ENCODE measurements at places on chromosomes 5 and 9.

DNA sequence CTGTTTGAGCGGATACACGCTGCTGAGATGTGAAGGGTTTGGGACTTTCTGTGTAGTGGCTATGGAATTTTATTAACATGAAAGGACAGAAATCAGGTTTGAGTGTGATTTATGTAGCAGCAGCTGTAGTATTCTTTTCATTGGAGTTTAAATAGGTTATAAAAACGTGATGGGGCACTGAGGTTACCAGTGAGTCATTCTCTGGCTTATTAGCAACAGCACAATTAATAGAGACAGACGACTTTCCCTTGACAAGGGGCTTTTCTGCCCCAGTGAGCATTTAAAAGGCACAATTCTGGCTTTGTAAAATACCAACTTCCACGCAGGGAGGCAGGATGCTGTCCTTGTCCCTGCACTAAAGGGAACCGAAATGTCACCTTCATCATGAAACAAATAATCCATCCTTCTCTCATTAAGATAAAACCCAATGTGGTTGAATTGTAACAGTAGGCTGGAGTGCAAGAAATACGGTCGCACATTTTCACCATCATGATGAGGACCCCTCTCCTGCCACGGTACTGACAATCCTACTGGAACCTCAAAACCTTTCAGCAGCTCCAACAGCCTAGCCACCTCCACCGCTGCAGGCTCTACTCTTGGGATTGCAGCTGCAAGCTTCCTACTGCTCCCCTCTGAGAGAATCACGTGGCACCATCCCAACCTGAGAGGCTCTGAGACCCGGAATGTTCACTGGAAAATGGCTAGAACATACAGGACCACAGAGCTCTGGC lies 293.9 kb downstream of the IRX1 start:
- no peak for DNase-seq

DNA sequence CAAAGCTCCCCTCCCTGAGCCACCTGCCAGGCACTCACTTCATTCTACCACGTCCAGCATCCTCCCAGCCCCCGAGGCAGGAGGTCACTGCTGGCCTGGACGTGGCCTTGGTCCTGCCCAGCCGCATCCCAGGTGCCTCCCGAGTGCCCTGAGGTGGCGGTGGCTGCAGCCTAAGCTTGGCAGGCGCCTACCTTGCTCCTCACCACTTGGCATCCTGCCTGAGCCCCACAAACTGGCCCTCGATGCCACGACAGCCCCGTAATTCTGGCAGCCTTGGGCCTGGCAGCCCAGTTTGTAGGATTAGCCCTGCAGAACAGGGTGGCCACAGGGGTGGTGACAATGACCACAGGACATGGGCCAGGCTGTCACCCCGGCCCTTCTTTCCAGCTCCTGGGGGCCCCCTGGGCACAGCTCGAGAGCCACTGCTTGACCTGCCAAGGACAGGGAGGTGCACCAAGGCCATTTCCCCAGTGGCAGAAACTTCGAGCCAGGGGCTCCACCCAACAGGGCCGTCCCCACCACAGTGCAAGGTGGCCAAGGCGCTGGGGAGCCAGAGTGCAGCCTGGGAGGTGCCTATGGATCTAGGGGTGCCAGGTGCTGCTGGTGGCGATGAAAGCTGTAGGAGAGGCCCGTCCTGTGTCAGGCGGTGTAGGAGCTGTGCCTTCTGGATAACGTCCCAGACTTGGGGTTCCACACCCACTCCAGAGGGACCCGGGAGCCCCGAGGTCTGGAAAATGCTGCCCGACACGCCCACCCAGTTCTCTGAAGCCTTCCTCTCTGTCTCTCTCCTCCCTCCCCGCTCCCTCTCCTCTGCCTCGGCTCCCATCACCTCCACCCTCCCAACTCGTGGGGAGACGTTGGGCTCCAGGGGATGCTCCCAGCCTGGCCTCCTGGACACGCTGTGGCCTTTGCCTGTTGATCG lies 18.4 kb downstream of the NKD2 start:
- DNase-seq = no peak

DNA sequence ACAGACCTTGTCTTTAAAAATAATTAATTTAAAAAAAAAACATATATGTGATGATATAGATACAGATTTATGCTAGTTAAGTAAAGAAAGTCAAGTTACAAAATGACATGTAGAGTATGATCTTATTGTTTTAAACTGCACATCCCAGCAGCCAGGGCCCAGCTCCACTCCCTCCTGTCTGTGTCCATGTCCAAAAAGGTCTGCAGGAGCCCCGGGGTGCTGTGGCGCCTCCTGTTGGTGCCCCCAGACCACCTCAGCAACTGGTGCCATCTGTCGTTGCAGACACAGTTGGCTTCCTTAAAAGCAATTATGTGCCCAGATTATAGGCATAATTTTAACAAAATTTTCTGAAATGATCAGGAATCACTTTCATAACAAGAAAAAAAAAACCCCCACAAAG lies 33.3 kb downstream of the IPPK start:
- DNase-seq = no peak

DNA sequence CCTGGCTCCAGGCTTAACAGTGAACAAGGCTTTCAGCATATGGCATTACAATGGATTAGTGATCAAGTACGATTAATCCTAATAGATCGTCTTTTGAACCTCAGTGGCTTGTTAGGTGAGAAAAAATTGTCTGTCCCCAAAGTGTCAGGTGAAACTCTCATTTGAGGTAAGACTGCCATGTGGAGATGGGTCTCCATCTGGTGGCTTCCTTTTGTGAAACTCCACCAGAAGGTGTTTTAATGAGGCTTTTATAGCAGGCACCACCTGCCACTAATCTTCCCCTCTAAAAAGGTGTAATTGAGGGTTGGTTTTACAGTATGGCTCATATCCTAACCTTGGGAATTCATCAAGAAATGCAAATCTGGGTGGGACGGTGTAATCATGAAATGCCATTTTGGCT lies 471.1 kb upstream of the MPDZ start:
- DNase-seq = no peak

DNA sequence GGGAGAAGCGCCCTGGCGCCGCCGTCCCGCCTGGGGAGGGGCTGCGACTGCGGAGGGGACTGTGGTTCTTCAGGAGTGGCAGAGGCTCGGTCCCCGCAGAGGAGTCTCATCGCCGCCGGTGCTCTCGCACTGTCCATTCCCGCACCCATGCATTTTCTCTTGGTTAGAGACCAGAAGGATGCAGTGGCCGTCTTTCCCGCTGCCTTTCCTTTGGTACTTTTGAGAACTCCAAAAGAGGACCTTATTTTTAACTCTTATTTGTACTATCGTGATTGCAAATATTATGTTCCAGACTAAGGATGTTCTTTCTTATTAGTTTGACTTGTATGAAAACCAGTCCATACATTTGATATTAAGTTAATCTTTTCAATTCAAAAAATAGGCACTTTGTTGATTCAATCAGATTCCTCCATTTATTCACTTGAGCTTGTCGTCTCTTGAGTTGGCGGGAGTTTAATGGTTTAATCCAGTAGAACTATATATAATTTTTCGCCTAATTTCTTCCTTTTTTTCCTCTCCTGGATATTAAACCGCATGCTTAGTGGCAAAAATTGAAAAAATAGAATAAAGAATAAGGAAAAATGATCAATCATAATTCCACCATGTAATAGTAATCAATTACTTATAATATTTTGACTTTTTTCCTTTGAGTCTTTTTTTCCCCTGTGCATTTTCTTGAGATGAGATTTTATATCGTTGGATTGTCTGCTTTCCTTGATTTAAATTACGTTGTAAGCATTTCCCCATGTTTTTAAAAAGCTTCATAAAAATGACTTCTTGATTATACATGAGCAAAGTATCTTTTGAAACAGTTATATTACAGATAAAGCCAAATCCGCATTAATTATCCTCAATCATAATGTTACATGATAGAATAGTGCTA lies 861 bp downstream of the ZFYVE16 start:
- peak; percentile 30 for DNase-seq

DNA sequence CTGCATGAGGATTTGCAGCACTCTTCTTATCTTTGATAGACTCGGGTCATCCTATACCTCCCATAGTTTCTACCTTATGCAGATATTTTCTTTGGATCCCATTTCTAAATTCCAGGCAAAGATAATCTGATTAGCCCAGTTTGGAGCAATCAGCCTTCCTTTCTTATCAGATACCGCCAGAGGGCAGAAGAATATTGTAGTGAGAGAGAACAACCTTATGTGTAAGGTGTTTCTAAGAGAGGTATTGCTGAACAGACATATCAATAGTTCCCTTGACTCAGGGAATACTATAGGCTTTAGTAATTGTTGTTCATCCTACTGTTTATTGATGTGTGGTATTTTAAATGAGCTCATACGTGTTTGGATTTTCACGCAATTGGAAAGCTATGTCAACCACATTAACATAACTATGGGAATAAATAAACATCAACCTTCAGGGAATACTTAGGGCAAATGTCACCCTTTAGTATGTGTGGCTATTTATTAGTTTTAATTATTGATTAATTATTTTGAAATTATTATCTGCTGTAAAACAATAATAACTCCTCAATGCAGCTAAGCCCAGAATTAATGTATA lies 1435.2 kb upstream of the CDH9 start:
- no peak for DNase-seq

DNA sequence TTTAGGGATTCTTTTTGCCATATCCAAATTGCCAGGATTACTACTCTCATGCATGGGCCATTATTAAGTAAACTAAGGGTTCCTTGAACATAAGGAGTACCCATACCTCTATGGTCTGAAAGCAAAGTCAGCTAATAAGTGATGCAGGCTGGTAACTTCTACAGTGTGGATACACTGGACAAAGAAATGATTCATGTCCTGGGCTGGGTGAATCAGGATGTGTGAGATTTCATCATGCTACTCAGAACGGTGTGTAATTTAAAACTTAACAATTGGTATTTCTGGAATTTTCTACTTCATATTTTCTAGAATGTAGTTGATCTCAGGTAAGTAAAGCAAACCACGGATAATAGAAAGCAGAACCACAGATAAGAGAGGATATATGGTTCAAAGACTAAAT lies 428.8 kb downstream of the CHSY3 start:
- no peak for DNase-seq

DNA sequence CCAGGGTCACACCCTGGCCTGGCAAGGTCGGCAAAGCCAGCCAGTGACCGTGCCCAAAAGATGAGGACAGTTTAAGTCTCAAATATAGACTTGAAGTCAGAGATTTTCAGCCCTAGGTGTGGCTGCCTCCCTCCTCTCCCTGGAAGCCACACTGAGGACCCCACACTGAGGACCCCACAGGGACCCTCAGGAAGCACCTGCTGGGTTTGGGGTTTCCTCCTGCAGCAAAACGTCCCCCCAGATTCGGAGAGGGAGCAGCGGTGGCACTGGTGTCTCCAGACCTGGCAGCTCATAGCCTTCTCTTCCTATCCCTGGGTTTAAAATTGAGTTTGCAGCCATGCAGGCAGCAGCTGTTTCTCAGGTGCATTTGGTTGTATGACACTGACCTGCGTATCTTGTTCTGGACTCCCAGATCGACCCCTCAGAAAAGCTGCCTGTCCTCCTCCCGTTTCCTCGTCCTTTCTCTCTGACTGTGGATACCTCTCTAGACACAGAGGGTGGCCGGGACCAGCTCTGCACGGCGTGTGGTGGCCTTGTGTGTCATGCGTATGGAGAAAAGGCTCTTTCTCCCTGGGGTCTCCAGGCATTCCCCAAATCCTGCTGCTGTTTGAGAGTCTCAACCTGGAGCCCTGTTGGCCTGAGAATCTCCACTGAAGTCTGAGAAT lies 36.6 kb downstream of the MRPL36 start:
- DNase-seq = no peak

GRCh38 chr5:16066320-16066719 lies 113.3 kb downstream of the MARCHF11 start:
- no peak for DNase-seq

GRCh38 chr5:7856855-7857254 lies 5.9 kb upstream of the CFAP90 start:
- no peak for DNase-seq

GRCh38 chr9:136233411-136233810 lies 12.2 kb downstream of the QSOX2 start:
- no peak for DNase-seq

DNA sequence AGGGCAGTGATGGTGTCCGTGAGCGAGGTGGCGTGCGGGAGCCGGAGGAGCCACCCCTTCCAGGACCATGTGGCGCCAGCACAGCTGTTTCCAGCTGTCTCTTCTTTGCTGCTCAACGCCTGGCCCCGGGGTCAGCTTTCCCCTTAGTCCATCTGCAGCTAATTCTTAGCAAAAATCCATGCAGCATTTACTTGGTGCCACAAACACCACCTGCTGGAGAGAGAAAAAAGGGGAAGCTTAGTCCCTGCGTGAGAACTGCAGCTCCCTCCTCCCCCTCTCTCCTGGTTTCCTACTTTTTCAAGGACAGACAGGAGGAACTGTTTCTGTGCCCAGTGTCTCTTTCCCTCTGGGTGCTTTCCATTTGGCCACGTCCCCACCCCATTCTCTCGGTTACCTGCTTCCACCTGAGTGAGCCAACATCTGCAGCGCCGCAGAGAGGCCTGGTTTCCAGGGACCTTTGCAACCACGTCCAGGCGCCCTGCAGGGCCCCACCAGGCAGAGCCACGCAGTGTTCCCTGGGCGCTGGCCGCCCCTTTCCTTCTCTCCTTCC lies 3.4 kb downstream of the SLC6A19 start:
- no peak for DNase-seq

- DNase-seq = no peak
These were observed 1029.6 kb downstream of the CDH12 start for GRCh38 chr5:21823588-21823987.

Data from stimulated activated CD4-positive, alpha-beta T cell treated with anti-CD3 and anti-CD28 coated beads, Interleukin-4, amount 100 ng/mL, for 48 hours (primary cell).